ENCODE measurements at places on chromosomes 1 and 21.

GRCh38 chr1:66563941-66564630 is 30.1 kb downstream of the SGIP1 start:
- no peak for DNase-seq

GRCh38 chr1:116490588-116490987 is 80.2 kb downstream of the CD58 start:
- DNase-seq = no peak

DNA sequence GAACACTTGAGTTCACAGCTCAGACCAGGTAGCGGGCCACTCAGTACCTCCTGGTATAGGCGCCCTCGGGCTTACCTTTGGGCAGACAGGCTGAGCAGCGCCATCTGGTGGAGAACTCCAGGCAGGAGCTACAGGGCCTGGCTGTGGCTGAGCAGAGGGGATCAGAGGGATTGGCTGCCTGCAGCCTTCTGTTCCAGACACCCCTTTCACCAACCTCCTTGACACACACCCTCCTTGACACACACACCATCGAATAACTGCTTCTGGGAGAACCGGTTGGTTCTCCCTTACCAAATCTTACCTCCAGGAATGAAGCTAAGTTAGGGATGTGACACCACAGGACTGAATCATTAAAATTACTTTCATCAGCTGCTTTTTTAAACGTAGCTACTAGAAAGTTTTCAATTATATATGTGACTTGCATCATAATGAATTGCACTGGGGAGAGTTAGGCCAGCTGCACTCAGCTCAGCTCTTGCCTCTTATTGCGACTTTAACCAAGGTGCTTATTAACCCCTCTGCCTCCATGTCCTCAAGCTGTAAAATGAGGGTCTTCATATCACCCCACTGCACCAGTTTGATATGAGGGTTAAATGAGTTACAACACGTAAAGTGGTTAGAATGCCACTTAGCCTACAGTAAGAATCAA is 6.6 kb downstream of the LIN28A start:
- DNase-seq = peak; percentile 73

DNA sequence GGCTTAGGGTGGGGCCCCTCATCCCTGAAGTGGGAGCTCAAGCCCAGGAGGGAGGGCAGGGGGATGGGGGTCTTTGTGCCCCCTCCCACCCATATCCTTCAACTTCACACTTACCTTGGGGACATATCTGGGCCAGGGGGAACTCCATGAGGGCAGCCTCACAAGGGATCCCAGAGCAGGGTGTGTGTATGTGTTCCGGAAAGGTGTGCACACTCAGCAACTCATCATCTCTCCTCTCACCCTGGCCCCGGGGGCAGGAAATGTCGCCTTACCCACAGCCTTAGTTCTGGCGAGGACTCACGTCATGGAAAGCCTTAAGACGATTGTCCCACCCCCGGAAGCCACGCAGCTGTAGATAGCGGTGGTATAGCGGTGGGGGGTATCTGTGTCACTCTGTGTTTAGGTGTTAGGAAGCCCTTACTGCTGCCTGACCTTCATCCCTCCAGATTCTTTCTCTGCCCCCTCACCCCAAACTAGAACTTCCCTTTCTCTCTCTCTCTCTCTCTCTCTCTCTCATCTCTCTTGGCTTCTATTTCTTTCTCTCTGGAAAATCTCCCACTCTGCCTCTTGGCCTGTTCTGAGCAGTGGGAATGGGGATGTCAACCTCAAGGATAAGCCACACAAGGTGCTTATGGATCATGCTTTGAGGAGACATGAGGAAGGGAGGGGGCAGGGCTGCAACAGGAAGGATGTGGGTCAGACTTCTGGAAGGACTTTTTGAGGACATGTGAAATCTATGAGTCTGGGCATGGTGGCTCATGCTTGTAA is at the start of gene SH2D2A:
TSS of gene SH2D2A (minus strand) at position 288 of the 768 bp plus-strand sequence. CDS start at position 148, 140 bp downstream.
- DNase-seq = peak; percentile 97

- DNase-seq = no peak
Observed at GRCh38 chr1:183898001-183898396, 93.1 kb downstream of the RGL1 start.

DNA sequence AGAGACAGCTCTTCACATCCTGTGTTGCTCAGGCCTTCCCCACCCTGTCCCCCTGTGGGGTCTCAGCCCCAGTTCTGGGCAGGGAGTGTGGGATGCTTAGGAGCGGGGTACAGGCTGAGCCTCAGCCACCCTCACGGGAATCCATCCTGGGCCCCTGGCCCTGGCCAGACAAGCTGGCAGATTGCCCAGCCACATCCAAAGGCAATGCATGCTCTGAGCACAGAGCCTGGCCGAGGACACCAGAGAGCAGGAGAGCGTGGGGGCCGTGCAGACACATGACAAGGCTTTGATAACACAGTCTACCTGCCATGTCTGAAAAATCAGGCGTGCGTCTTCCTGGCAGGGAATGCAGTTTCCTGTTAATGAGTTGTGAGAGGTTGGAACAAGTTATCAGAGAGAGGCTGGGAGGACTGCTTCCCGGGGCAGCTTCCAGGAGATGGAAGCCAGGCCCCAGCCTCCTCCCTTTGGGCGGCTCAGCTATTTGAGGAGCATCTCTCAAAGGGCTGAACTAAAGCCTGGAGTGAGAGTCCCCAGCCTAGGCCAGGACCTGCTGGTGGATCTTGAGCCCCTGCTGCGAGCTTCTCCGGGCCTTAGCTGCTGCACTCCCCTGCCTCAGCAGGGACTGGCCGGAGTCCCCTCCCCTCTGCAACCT is 72.2 kb upstream of the SELENON start:
- no peak for DNase-seq

DNA sequence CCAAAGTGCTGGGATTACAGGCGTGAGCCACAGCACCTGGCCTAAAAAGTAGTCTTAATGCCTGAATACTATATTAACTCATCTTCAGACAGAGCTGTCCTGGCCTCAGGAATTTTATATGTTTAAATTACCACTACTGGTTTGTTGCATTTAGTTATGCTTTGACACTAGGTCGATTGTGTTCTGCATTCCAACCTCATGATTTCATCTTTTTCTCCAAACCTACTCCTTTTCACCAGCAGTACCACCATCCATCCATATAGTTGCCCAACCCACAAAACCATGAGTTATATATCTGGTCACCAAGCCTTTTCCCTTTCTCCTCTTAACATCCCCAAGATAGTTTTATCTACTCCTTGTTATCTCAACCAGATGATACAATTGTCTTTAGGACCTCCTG is 22.6 kb downstream of the FMO5 start:
- no peak for DNase-seq

DNA sequence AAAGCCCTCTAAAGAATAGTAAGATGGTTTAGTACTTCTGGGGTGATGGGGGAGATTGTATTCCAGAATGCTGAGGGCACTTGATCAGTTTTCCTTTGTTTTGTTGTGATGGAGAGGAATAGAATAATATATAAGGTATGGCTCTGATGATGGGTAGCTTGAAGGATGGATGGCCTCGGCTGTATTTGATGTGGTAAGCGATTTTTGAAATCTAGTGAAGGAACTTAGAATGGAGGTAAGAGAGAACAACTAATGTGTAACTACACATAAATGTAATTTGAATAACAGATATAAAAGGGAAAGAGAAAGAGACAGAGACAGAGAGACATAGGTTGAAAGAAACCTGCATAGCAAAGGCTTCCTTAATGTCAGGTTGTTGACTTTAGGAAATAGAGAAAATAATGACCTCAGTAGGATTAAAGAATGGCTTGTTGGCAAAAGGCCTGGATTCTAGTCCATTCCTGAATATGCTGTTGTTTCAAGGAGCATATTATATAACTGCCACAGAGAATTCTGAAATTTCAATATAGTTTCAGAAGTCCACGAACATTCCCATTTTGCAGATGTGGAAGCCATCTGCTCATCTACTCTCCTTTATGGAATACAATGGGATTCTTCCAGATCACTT is 58.7 kb downstream of the NIBAN1 start:
- DNase-seq = no peak

DNA sequence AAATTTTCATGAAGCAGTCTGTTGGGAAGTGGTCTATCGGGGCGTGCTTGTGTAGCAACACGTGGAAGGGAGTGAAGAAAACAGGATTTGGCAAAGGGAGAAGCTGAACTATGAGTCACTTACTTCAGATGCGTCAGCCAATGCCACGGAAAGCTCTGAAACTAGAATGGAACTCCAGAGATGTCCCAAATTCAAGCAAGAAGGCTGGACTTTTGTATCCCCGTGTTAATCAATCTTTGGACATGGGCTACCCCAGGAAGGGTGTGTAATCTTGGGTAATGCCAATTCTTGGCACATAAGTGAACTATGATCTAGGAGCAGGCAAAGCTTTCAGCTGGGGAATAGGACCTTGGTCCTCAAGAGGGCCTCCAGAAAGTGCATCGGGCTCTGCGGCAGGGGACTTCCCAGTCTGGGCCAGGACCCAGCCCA is 102.6 kb downstream of the ADSS2 start:
- no peak for DNase-seq

GRCh38 chr1:234258071-234258470 is 115.2 kb upstream of the COA6 start:
- no peak for DNase-seq

DNA sequence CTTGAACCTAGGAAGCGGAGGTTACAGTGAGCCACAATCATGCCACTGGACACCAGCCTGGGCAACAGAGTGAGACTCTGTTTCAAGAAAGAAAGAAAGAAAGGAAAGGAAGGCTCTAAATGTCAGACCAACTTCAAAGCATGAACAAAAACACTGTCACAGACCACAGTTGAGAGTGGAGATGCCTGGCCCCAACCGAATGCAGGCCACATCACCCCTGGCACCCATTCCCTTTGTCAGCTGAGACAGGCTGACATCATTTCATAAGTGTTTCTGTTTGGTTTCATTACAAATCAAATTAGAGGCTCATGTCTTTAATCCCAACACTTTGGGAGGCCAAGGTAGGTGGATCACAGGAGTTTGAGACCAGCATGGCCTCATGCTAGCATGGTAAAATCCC is 28.6 kb upstream of the NADK start:
- no peak for DNase-seq
